ENCODE measurements at places on chromosomes 2 and 18. TPM values are rescaled to one million over a fixed set of nuclear protein-coding genes. Genes with fewer than 3 reads are reported as not detected.

DNA sequence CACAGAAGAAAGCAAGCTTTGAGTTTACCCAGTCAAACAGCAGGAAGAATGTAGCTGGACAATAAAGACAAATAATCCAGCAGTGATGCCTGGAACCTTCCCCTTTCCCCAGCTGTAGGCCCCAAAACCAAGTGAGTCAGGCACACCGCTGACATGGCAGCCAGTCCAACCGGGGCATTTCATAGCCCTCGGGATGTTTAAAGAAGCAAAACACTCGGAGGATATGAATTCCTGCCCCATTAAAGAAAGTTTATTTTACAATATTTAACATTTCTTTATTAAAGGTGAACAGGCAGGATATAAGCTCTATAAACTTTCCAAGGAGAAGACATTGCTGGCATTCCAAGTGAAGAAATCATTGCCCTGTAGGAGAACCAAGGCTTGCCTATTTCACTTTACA is 507.6 kb upstream of the TNP1 start:
- no peak for DNase-seq

DNA sequence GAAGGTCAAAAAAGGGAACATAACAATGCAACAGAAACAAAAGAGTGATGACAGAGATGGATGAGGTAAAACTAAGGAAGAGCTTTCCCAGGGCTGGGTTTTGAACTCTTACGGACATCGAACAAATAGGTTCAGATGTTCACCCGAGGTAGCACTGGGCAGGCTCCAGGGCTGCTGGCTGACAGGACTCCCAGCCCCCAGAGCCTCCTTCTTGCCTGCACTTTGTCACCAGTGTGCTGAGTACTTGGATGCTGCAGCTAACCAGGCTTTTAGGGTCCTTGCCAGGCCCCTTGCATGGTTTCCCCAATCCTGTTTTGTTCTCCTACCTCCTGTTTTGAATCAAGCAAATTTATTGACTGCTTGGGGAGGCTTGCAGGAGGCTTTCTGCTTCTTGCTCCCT is 322.9 kb downstream of the DYSF start:
- peak; percentile 53 for DNase-seq

DNA sequence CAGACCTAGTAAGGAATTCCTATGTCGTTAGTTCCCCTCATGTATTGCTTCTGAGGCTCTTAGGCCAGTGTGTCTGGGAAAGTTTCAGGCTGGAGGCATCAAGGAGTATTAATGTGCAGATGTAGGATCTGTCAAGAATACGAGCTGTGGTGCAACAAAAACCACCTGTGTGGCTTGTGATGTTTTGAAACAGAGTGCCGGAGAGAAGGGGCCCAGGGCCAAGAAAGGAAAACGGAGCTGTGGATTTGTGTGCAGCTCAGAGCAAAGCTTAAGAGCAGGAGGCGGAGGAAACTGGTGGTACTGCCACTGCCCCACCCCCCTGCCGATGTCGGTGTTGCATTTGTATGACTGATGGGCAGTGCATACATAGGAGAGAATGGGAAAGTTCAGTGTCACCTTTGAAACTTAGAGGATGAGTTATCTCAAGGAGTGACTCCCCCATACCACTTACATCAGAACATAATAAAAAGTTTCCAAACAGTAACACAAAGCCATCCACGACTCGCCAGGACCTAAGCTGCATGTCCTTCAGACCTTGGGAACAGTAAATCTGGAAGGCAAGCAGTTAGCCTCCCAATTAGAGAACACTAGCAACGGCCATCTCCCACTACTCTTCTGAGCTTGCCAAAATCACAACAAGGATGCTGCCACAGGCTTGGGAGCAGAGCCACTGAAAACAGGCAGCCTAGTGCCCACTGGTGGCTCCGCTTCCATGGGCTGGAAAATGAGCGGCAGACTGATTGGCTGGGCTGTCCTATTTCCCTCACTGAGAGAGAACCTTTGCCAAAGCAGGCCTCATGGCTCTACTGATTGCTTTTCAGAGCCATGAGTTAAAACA is 152.7 kb upstream of the NT5C1B start:
- DNase-seq: no peak

DNA sequence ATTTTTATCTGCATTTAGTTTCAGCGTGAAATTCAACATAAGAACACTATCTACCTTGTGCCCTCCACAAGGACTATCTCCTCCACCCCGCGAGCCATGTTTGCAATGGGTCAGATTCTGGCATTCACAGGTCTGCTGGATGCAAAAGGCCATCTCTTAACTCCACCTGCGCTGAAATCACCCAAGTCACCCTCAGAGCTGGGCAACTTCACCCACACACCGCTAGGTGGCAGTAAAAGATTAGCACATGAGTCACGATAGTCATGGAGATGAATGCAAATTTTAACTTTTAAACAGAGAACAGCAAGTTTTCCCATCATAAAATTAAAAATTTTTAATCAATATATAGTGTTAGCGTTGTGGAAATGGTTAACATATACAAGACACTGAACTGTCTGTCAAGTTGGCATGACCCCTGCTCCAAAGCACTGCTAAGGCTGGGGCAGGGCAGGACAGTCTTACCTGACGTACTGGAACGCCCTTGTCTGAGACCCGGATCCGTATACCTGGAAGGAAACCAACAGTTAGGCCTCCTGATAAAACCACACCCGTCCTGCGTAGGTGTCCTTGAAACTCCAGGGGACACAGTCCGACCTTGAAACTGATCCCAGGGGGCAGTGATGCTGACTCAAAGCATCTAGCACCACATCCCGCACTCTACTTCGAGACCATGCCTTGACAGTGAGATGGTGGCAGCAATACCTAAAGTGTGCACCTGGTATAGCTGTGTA is 89.6 kb downstream of the UXS1 start:
- peak; percentile 55 for DNase-seq

- DNase-seq: peak; percentile 69
These were observed 65.1 kb downstream of the ADD2 start for GRCh38 chr2:70702711-70703395.

- DNase-seq: peak; percentile 89
These were observed 722 bp downstream of the ACSL3 start for GRCh38 chr2:222861411-222862105.

DNA sequence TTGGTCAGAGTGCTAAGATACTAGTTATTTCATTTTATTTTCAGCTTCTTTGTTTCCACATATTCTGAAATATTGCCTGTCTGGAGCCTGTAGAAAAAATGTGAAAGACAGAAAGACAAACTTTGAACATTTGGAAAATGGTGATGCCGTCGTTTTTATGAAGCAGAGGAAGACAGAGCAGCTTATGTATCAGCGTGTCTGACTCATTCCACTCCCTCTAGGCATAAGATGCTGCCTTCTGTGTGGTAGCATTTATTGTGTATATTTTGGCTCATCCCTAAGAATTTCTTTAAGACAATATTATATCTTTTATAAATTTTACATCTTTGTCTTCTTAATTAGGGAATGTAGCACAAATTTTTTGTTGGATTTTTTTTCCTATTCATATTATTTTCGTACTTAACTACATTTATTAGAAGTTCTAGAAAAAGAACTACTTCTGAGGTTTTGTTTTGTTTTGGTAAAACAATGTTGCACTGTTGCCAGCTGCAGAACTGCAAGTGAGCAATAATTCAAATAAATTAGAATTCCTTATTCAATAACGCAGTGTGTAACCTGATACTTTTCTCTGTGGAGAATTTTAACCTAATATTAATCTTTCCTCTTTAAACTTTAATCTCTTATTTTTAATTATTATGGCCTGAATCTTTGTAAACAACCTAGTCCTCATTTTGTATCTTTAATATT is 300.4 kb downstream of the ZNF407 start:
- DNase-seq: no peak

DNA sequence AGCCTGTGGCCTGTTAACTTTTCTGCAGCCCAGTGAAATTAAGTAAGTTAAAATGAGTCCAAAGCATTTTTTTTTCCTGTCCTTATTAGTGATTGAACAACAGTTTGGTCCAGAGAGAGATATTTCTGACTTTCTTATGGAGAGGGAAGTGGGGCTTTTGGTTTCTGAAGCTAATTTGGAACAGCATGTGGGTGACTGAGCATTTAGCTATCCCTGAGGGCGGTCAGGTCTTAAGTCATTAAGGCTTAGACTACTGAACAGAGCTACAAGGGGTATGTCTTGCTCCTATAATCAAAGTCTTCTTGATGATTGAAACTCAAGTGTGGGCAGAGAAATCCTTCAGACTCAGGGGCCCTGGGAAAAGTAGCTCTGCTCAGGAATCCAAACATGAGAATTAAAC is 14.0 kb downstream of the ARHGAP25 start:
- peak; percentile 3 for DNase-seq

- no peak for DNase-seq
These were observed 6.5 kb downstream of the TMEM163 start for GRCh38 chr2:134712299-134712698.

DNA sequence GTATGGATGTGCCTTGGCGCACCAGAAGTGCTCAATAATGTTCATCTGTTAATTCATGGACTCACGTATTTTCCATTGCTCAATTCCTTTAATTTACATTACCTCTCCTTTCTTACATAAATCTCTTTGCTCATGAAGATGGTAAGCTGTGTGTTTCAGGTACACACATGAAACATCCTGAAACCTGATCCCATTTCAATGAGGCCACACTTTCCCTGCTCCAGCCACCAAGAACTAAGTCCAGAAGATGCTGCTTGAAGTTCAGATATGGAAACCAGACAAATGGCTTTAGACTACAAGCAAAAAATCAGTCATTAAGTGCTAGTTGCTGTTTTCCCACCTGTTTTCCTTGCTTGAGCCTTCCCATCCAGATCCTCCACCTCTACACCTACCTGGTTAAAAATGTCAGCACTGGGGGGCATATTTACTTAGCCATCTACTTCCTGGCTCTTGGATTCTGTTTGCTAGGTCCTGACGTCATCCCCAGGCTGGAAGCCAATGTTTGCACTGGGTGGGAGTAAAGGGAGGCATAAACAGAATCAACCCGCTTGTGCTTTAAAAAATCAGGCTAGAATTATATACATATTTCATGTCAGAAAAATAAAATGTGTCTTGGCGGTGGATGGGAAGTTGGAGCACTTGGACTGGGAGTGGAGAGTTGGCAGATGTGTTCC is 309.7 kb downstream of the OSR1 start:
- no peak for DNase-seq

- DNase-seq: no peak
These were observed 20.4 kb downstream of the COL6A3 start for GRCh38 chr2:237393523-237393922.

TWIST2 gene
- total RNA-seq: 47.8 TPM

MATN3 gene
- 1.5 TPM for total RNA-seq

CKAP2L gene
- 11.3 TPM for total RNA-seq

SRD5A2 gene
- total RNA-seq: not detected

All from lower leg skin (tissue), 4 donors.